ENCODE measurements at places on chromosomes 3 and 15. TPM values are rescaled to one million over a fixed set of nuclear protein-coding genes. Genes with fewer than 3 reads are reported as not detected.

The SNX4 gene
- total RNA-seq, result 30.7 TPM

- no peaks in the 10 kb centered on the region for H3K27me3 ChIP-seq
- H3K4me1 ChIP-seq, result no peaks in the 10 kb centered on the region
- H3K36me3 ChIP-seq, result no peaks in the 10 kb centered on the region
- no peak overlapping the region for H3K4me3 ChIP-seq
Measured at GRCh38 chr3:188071636-188072035, 82.3 kb upstream of the LPP start.

The ARHGEF26 gene
- total RNA-seq, result 0.02 TPM

DNA sequence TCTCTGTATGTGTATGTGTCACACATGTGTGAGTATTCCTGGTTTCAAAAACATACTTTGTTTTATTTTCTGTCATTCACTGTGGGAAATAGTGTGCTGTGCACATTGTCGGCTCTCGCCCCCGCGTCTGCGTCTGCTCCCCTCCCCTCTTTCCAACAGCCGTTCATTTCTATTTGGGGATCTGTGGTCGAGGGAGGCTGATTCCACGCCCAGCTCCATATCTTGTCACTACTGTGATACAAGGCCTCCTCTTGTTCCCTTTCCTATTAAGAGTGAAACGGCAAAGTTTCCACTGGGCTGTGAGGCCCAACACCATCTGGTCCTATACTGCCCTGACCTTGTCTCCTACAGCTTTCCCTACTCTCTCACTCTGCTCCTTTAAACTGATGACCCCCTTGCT lies 172.5 kb upstream of the LRIG1 start:
- peaks cover under 1% of the 10 kb centered on the region for H3K27me3 ChIP-seq
- no peak overlapping the region for H3K4me3 ChIP-seq
- H3K4me1 ChIP-seq, result no peaks in the 10 kb centered on the region

DNA sequence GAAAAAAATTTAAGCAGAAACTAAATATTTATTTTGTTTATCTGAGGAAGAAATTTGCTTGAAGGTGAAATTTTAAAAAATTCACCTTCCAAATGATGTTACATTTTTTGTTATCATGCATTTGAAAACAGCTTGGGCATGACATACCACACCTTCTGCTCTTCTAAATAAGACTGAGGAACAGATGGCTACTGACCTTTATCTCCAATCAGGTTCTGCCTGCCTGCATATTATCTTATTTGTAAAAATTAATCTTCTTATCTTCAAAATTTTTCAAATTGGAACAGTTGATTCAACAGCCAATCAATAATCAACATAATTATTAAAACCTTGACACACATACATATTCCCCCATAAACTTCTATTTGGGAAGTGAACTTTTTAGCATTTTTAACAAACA lies 641.8 kb upstream of the ZNF385D start:
- no peaks in the 10 kb centered on the region for H3K4me1 ChIP-seq
- no peaks in the 10 kb centered on the region for H3K27me3 ChIP-seq
- H3K4me3 ChIP-seq, result no peak overlapping the region
- H3K27ac ChIP-seq, result no peak overlapping the region
- DNase-seq, result no peak

The CPNE9 gene
- total RNA-seq, result 0.25 TPM

DNA sequence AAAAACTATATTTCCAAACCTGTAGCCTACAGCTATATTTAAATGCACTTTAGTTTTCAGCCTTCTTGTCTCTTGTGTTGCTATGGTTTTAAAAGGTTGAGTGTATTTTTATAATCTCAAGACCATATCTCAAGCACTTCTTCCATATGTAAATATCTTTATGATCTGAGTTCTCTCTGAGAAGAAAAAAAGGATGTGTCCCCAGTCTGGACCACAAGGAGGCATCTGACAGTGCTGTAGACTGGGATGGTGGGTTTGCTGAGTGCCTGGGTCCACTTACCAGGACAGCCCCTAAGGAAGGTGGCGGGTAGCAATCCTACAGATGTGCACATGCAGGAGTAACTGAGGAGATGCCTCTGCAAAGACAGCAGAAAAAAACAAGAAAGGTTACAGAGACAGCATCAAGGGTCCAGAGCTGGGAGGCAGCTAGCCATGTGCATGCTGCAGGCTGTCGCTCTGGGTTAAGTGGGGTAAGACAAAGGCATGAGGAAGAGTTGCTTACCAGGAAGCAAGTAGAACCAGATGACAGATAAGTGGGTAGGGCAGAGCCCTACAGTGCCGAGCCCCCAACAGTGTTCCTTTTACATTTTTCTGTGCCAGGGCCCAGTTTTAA lies 70.6 kb upstream of the SNRK start:
- no peaks in the 10 kb centered on the region for H3K27me3 ChIP-seq
- H3K27ac ChIP-seq, result no peak overlapping the region
- peaks cover 30% of the 10 kb centered on the region for H3K4me1 ChIP-seq
- DNase-seq, result no peak
- H3K36me3 ChIP-seq, result no peaks in the 10 kb centered on the region

All from activated CD4-positive, alpha-beta T cell treated with anti-CD3 and anti-CD28 coated beads, Interleukin-2, amount 10 ng/mL, durations not matched to agents 7 days and 5 days (primary cell).